WTC11 (cell line): ENCODE measurements at places on chromosomes 6 and 20.

DNA sequence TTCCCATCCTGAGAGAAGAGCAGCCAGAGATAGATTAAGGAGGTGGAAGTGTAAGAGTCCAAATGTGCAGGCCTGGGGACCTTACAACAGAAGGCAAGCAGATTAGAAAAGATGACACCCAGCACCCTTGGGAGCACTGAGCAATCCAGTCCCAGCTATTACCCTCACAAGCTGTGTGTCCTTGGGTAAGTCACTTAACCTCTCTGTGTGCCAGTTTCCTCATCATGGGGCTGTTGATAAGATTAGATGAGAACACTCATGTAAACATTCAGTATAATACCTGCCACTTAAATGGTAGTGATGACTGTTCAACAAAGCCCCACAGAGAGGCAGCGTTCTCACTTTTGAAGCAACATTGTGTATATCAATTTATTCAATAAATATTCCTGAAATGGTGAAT lies 114.8 kb upstream of the CST7 start:
- no peak for DNase-seq

DNA sequence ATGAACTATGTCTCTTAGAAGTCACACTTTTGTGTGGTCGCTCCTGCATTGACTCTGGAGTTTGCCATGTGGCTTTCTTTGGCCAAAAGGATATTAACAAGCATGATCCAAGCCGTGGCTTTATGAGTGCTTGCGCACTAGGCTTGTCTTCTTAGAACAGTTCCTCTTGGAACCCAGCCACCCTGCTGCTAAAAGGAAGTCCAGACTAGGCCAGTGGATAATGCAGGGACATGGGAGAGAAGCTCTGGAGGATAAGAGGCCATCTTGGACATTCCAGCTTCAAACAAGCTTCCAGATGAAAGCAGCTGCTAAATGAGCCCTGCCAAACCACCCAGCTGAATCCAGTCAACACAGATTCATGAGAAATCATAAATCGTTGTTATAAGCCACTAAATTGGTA lies 346.4 kb downstream of the CDC5L start:
- DNase-seq = no peak

- no peak for DNase-seq
These were observed 223.9 kb upstream of the TAB2 start for GRCh38 chr6:149093643-149094042.

DNA sequence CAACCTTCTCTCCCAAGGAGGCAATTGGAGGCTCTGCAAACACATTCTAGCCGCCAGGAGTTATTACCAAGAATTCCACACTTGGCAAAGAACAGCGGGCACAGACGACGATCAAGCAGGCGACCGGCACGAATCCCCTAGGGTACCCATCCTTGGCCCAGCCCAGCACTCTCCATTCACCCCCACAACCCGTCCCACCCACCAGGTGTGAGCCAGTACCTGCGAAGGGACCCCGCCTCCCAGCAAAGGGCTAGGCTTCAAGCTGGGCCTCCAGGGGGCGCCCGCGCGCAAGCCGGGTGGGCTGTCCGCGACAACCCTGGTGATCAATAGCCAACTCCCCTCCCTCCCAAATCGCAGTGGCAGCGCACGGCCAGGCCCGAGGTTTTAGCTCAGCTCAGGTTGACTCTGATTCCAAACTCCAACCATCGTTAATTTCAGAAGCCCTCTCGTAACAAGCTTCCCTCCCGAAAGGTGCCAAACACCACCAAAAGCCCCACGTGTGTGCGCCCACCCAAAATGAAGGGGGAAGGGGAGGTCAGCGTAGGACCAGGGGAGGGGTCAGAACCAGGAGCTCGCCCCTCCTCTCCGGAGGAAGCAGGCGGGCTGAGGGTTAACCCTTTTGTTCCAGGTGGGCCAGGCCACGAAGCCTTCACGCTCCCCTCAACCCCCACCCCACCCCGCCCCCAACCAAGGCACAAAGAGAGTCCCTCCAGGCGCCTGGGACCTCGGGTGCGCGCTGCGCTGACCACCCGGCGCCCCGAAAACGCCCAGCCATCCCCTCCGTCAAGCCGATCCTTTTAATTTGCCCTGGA lies 2.1 kb downstream of the SALL4 start:
- peak; percentile 98 for DNase-seq

GRCh38 chr20:41101660-41102059 lies 35.7 kb upstream of the PLCG1 start:
- DNase-seq = no peak

GRCh38 chr6:18897350-18897749 lies 510.2 kb downstream of the RNF144B start:
- DNase-seq = no peak

GRCh38 chr20:63366390-63367365 lies 5.5 kb upstream of the CHRNA4 start:
- no peak for DNase-seq
